ENCODE measurements at places on chromosomes 3 and 15.

DNA sequence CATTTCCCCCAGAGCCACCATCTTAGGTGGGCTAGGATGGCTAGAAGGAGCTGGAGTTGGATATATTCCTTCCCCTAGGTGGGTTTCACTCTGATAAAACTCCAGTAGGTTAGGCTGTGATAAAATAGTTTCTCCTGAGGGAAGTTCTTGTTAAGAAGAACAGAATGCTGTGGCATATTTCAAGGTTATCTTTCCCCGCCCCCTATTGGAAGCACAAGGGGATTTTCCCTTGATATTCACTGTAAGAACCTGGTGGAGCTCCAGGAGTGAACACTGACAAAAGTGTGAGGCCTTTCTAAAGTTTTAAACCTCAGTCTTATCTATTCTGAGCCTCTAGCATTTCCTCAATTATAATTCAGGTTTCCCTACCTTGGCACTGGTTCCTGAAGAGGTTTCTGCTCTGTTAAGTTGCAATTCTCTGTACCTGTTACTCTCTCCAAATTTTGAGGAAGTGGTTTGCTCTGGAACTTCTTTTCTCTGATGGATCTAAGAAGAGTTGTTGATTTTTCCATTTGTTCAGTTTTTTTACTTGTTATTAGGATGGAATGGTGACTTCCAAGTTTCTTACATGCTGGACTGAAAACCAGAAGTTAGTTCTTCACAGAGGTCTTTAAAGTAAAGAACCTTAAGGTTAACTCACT lies 113.5 kb downstream of the GMPS start:
- DNase-seq, result no peak

GRCh38 chr15:36449662-36450145 lies 129.7 kb upstream of the CDIN1 start:
- DNase-seq, result no peak

DNA sequence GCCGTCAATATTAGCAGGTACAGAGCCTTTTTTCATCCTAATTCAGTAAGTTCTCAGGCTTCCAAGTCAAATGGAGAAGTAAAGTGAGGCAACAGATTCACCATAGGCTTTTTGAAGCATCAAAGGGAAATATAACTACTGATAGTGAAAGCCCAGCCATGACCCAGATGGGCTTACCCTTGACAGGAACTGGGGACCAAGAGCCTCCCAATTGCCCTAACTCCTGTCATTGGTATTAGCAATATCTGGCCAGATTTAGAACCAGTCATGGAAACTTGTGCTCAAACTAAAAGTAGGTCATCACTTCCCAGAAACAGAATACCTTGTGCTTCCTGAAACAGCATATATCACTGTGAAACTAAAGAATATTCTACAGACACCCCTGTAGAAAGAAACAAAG lies 33.0 kb downstream of the NME9 start:
- no peak for DNase-seq

- DNase-seq, result peak; percentile 49
Measured at GRCh38 chr3:133930341-133930933, 34.8 kb upstream of the RAB6B start.

- DNase-seq, result no peak
Measured at GRCh38 chr3:133994166-133994890, 35.4 kb downstream of the SLCO2A1 start.

DNA sequence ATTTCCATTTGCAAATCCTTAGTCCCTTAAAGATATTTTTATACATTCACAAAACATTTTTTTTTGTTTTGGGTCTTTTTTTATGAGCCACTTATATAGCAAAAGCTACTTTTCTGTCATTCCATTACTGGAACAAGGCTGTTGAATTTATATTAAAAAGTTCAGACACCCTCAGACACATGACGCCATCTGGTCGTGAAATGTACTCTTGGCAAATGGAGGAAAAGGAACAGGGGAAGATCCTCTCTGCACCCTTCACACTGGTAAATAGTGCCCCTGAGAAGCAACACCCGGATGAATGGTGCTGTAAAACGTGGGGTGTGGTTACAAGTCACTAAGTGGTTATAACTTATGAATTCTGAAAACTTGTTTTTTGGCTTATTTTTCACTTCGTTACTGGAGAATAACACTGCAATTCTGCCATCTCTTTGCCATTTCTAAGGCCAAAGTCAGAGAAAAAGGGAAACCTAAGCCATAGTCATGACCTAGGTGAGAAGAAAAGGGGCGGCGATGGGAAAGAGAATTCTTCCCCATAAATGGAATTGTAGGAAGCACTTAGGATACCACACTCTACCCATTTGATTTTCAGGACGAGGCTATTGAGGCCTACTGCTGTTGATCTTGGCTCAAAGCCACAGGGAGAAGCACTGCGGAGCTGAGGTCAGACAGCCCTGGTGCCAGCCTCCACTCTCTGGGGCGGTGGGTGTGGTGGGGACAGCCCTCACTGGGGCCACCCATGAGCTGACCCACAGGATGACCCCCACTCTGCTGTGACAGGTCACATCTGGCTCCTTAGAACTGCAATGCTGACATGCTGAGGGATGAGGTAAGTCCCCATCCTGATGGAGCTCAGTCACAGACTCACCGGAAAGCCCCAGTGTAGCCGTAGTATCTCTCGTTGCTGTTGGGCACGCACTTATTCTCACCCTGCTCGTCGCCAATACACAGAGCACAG lies 21.9 kb downstream of the LTF start:
- DNase-seq, result no peak

GRCh38 chr3:39126532-39127071 lies 19.1 kb downstream of the TTC21A start:
- no peak for DNase-seq

All from NCI-H2107 (cell line).